Activated naive CD4-positive, alpha-beta T cell treated with anti-CD3 and anti-CD28 coated beads for 36 hours (primary cell): ENCODE measurements at places on chromosomes 3 and 15. TPM values are rescaled to one million over a fixed set of nuclear protein-coding genes. Genes with fewer than 3 reads are reported as not detected.

Gene VGLL4
- total RNA-seq: 7.7 TPM

Gene MRPS22
- 66.8 TPM for total RNA-seq

Gene ADAMTS7
- total RNA-seq: 0.10 TPM

Gene HTR3E
- total RNA-seq: not detected

Gene BCL6
- total RNA-seq: 98.9 TPM

Gene NANOGP8
- total RNA-seq: not detected

Gene HESX1
- total RNA-seq: 1.6 TPM

Gene TRAIP
- 25.7 TPM for total RNA-seq

Gene TRPM1
- not detected for total RNA-seq

Gene CISH
- 138 TPM for total RNA-seq

Gene PLSCR5
- not detected for total RNA-seq

Gene SLC2A2
- total RNA-seq: not detected

Gene TMCO5A
- not detected for total RNA-seq

Gene SUCNR1
- not detected for total RNA-seq

Gene TMEM43
- total RNA-seq: 18.3 TPM

Gene CX3CR1
- total RNA-seq: not detected

Gene PDZRN3
- not detected for total RNA-seq

Gene ZNF80
- total RNA-seq: 0.67 TPM

Gene REC114
- not detected for total RNA-seq

Gene EOMES
- 0.14 TPM for total RNA-seq

Gene NR1I2
- total RNA-seq: 0.88 TPM

Gene CHRFAM7A
- total RNA-seq: not detected

Gene NR2E3
- not detected for total RNA-seq

Gene RTP4
- 0.43 TPM for total RNA-seq

Gene RETNLB
- total RNA-seq: not detected

Gene GOLGA8O
- total RNA-seq: 0.69 TPM
